ENCODE measurements at places on chromosomes 1 and 21.
A peak's percentile ranks its signal among the peaks of the same experiment; 100 is the strongest.

- DNase-seq, result no peak
Observed at GRCh38 chr21:34991366-34991957, 57.6 kb downstream of the RUNX1 start.

DNA sequence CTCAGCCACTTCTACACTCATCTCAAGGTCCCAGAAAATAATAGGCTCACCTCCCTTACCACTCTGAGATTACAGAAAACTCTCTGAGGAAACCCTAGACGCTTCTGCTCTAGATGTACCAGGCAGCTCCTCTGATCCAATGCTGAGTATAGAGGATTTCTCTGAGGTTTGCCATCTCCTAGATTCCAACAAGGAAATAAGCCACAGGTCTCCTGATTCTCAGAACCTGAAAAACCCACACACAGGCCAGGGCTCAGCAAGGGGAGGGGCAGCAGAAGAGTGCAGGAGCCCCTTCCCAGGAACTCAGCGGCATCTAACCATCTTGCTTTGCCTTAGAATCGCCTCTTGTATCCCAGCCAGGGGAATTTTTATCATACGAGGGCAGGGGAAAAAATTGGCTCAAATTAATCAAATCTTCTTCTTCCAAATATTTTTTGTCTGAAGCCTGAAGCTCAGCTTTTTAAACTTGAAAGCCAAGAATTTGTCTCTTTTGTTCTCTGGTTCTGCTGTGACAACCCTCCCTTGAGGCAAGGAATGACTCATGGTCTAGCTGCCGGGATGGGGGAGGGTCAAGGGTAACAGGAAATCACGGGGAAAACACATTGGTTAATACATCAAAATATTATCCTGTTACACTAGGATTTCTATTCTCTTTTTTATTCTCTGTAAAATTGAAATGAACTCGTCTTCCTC, 30.8 kb downstream of the GORAB start:
- DNase-seq, result no peak

- DNase-seq, result no peak
Observed at GRCh38 chr1:50139339-50140181, 30.8 kb downstream of the ELAVL4 start.

DNA sequence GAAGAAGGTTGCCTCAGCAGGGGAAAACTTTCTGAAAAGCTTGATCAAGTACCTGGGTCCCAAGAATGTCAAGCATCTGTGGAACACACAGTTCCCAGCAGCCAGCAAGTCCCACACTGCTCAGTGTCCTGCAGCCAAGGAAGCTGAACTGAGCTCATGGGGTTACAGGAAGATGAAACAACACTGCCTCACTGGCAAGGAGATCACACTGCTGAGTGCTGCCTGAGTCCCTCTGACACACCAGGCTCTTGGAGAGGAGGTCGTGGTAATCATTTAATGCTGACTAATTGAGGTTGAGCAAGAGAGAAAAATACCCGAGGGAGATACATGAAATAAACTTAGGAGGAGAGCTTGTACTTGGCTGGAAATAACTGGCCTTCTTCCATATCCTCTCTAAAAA, 75.2 kb downstream of the MPZL1 start:
- no peak for DNase-seq

- no peak for DNase-seq
Observed at GRCh38 chr1:166950156-166950555, 25.2 kb downstream of the ILDR2 start.

GRCh38 chr1:20212685-20213331, 26.5 kb upstream of the PLA2G2C start:
- peak; percentile 4 for DNase-seq

GRCh38 chr21:15406791-15407190, 323.0 kb upstream of the USP25 start:
- DNase-seq, result no peak

- DNase-seq, result no peak
Observed at GRCh38 chr1:186435336-186435735, 25.6 kb downstream of the PDC start.

DNA sequence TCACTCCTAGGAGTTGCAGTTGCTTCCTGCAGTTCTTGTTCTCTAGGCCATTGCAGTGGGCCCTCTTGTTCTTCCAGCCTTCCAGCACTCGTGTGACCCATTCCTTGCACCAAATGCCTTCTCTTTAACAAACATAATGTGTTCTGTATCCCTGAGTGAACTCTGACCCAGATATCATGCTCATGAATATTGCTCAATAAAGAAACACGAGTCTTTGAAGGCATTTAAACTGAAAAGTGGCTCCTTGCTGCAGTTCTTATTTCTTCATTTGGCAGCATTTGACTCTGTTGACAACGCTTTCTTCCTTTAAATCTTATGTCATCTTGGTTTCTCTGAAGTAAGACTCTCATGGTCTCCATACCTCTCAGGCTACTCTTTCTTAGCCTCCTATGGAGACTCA, 100.7 kb upstream of the PDE4B start:
- DNase-seq, result no peak

DNA sequence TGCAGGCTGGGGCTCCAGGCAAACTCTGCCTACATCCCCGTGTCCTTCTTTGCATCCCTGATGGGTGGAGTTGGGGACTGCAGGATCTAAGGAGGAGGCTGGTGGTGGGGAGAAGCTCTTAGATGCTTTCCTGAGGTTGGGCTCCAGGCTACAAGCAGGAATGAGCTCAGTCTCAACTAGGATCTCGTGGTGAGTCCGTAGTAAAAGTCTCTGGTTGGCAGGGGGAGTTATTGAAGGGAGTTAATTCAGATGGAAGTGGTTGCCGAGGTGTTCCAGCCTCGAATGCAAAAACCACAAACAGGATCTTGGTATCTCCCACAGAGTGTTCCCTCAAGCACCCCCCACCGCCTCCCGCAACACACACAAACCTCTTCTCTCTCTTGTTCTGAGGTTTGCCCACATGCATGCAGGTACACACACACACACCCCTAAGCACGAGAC, 35.0 kb downstream of the TMCC2 start:
- DNase-seq, result no peak

GRCh38 chr1:148347781-148348180, 135.3 kb downstream of the PPIAL4G start:
- DNase-seq, result no peak

GRCh38 chr1:209544098-209544497, 39.4 kb upstream of the CAMK1G start:
- no peak for DNase-seq

Data from stimulated activated CD8-positive, alpha-beta memory T cell treated with anti-CD3 and anti-CD28 coated beads, Interleukin-4, amount 100 ng/mL, for 4 hours (primary cell).